Stimulated activated CD4-positive, alpha-beta T cell treated with anti-CD3 and anti-CD28 coated beads, TNF-alpha, amount 100 ng/mL, for 48 hours (primary cell): ENCODE measurements at places on chromosomes 13 and 19.

DNA sequence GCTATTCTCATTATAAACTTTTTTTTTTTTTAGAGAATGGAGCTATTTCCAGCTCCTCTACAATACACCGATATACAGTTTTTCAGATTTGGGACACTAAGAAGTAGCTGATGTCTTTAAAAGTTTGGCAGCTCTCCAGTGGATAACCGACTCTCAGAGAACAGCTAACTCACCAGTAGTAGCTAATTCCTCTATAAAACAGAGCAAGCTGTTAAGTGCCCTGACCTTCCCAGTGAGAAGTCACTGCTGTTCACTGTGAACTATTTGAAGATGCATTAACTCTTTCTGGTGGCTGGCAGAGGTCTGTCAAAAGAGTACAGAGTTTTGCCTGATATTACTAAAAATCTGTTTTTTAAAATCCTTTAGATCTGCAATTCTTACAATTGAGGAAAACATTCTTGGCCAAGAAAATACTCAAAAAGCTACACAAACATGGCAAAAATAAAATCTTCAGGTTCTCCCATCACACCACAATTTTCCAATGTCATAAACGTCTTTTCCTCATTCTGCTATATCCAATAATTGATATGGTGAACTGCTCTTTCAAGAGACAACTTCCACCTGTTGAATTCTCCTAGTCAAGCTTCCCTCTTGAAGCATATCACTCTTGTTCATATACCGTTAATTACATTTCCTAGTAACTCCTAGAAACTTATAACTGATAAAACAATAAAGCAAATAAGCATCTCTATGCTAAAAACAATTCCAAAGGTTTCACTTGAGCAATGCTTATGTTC is 44.2 kb downstream of the TBC1D4 start:
- no peak for DNase-seq

GRCh38 chr13:38730332-38730731 is 43.5 kb downstream of the FREM2 start:
- no peak for DNase-seq

DNA sequence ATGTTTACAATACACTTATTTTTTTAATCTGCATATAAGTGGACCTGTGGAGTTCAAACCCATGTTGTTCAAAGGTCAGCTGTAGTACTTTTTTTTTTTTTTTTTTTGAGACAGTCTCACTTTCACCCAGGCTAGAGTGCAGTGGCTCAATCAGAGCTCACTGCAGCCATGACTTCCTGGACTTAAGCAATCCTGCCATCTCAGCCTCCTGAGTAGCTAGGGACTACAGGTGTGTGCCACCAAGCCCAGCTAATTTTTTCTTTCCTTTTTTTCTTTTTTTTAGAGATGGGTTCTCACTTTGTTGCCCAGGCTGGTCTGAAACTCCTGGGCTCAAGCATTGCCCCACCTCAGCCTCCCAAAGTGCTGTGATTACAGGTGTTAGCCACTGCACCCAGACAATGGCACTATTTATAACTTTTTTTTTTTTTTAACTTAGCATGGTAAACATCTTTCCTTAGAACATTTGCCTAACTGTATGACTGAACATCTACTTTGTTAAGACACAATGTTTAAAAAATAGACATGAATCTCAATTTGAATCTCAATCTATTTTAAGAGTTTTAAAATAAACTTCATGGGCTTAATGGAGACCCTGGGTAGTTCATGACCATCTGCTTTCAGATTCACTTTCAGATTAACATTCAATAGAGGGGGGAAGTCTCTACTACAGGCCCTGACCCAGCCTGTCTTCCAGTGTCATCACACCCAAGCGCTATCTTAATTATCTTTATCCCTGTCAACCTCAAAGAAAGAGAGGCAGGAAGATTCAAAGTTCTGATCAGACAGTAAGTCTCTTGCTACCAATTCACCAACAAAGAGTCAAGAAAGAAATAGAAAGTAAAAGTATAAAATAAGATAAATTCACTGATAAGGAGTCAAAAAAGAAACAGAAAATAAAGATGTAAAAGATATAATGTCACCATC is 97.7 kb upstream of the DOCK9 start:
- DNase-seq, result no peak

GRCh38 chr19:42961119-42961518 is 24.1 kb upstream of the PSG7 start:
- no peak for DNase-seq

- no peak for DNase-seq
These were observed 11.4 kb downstream of the ALOX5AP start for GRCh38 chr13:30746791-30747190.

- DNase-seq, result no peak
These were observed 32.6 kb upstream of the MTIF3 start for GRCh38 chr13:27482983-27483382.

DNA sequence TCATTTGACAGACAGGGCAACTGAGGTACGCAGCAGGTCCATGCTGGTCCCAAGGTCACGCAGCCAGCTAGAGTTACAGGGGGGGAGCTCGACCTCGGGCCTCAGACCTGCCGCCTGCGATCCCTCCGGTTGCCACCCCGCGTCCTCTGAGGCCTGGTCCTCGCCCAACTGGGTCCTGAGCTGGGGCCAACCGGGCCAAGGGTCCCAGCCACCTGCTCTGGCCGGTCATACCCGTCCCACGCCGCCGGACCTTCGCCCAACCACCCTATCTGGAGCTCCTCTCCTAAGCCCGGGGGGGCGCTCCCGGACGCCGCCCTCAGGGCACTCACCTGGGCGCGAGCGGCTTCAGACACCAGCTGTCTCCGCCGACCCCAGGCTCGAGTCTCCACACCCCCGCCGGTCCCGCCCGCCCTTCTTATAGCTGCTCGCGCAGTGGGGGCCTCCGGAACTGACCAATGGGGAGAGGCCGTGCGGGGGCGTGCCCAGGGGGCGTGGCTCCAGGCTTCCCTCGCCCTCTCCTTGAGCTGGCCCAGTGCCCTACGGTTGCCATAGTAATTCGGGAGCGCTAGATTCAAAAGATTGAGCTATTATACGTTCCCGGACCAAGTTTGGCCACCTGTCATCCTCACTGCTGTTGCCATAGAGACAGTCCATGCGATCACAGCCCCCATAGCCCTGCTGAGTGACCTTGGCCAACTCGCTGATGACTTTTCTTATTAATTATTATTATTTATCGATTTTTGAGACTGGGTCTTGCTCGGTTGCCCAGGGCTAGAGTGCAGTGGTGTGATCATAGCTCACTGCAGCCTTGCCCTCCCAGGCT is at the start of gene PLIN5:
Gene PLIN5 (minus strand): TSS at position 389 of the 823 bp plus-strand sequence. CDS start 1,150 bp downstream, outside the sequence.
- no peak for DNase-seq

- DNase-seq, result no peak
These were observed 2.5 kb upstream of the HNRNPUL1 start for GRCh38 chr19:41261474-41262190.

DNA sequence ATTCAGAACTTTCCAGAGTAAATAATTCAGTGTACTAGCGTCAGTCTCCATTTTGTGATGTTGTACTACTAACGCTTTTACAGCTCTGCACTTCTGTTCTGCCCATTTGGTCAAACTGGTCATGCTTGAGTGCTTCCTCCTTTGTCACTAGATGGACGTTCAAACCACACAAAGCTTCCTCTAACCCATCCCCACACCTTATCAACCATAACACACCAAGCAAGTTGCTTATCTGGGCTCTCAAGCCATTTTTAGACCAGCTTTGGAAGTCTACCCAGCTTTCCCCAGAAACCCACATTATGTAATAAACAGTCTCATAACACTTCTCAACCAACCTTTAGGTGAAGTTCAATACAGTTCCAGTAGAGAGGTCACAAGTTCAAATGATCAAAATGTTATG is 2.3 kb upstream of the ZNF347 start:
- no peak for DNase-seq

- DNase-seq, result no peak
These were observed 4.2 kb downstream of the LYL1 start for GRCh38 chr19:13098277-13099072.

GRCh38 chr19:16327911-16328823 is 3.5 kb downstream of the KLF2 start:
- DNase-seq, result no peak

DNA sequence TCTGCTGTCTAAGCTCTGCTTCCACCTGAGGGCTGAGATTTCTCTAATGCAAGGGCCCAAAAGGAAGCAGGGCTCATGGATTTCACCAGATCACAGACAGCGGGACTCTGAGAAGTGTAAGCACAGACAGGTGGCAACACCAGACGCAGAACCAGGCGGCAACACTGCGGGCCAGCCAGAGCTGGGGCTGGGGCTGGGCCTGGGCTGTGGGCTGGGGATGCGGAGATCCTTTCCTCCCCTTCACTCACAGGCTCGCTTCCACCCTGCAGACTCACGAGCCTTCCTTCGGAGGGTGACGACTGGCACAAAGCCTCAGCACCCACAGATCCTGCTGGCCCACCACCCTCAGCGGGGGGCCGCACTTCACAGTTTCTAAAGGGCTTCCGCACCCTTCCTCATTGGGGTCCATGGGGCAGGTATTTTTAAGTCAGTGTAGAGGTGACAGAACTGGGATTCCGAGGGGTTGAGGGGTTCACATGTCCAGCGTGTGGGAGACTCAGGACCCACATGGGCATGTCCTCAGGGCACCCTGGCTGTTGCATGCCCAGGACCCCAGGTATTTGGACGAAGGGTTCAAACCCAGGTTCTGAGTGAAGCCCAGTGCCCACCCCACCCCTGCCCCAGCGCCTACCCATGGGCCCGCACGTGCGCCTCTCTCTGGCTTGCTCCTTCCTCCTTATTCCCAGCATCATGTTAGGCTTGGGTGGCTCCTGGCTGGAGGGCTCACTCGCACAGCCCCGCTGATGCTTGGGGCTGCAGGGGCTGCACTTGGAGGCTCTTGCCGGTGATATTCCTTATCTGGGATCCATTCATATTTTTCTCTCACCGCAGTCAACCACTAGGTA is 137.3 kb upstream of the GPR12 start:
- DNase-seq, result no peak

- DNase-seq, result no peak
These were observed 40.7 kb upstream of the NDUFS7 start for GRCh38 chr19:1343041-1343440.

GRCh38 chr13:83547043-83547442 is 335.2 kb downstream of the SLITRK1 start:
- no peak for DNase-seq

- DNase-seq, result no peak
These were observed 63.4 kb downstream of the RYR1 start for GRCh38 chr19:38496603-38497487.
